ENCODE measurements at places on chromosomes 2 and 18.

GRCh38 chr2:26573241-26573925 is 67.8 kb downstream of the CIB4 start:
- no peak for DNase-seq

DNA sequence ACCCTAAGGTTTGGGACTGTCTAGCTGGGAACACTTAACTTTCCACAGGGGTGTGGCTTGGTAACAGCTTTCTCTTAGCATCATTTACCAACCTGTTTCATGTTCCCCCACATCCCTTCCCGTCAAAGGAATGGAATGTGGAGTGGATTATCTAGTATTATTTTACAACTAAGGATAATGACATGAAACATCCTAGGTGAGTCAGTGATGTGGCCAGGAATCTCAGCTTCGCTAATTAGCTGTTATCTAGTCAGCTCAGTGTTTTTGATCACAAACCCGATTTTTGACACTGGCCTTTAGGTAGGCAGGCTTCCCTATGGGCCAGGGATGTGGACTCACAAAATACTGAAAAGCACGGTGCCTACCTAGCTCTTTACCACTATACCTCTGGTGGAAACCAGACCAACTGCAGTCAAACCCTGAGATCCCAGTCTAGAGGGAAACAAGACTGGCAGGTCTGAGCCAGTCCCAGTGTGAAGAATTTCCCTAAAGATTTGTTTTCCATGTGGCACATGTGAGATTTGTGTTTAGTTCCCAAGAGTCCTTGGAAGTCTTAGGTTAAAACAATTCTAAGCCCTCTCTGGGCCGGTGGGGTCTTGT is 2.8 kb upstream of the NRP2 start:
- no peak for DNase-seq

GRCh38 chr18:56028514-56028913 is 440.5 kb upstream of the TCF4 start:
- no peak for DNase-seq

DNA sequence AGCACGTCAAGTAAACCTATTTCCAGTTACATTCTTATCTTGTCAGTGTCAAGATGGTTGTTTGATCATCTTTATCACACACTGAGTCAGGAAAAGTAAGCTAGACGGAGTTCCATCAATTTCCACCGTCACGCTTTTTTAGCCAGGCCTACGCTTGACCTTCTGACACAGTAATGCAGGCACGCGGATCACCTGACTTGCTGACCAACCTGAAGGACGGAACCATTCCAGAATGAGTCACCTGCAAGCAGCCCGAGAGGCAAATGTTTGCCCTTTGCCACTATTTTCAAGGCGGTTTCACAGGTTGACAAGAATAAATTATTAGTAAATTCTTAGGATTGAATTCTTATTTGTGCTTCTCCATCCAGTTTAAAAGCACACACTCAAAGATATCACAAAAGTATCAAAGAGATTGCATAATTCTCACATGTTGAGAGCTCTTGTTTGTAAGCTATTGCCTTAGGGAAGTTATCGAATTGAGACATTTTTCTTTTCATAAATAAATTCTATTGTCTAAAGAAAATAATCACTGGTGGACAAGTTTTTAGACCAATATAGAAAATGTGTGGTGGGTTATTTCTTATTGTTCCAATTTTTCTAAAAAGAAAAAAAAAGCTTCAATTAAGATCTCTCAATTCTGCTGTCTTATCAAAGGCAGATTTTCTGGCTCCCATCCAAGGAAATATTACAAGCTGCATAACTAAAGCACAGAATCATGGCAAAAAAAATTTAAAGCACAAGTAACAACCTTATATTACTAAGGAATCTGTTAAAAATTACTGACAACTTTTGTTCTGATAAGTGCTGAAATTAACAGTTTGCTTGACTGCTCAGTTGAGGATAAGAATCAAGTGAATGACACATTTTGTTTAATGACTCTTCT is 31.9 kb downstream of the UXS1 start:
- DNase-seq = peak; percentile 15

- DNase-seq = no peak
Observed at GRCh38 chr2:240259924-240260529, 119.6 kb upstream of the OTOS start.

GRCh38 chr2:176818617-176819016 is 394.0 kb upstream of the HNRNPA3 start:
- DNase-seq = no peak

- peak; percentile 16 for DNase-seq
Observed at GRCh38 chr2:109437325-109438090, 176.3 kb downstream of the SEPTIN10 start.

- no peak for DNase-seq
Observed at GRCh38 chr2:219628986-219629901, 1.8 kb downstream of the SLC4A3 start.

GRCh38 chr18:51070545-51070944 is 40.5 kb downstream of the SMAD4 start:
- DNase-seq = no peak

GRCh38 chr2:19673213-19673791 is 228.5 kb downstream of the TTC32 start:
- no peak for DNase-seq
